ENCODE measurements at places on chromosomes 3 and 15. TPM values are rescaled to one million over a fixed set of nuclear protein-coding genes. Genes with fewer than 3 reads are reported as not detected.
A peak's percentile ranks its signal among the peaks of the same experiment; 100 is the strongest.

- no peak for DNase-seq
Observed at GRCh38 chr3:45631486-45631885, 36.9 kb downstream of the LIMD1 start.

DNA sequence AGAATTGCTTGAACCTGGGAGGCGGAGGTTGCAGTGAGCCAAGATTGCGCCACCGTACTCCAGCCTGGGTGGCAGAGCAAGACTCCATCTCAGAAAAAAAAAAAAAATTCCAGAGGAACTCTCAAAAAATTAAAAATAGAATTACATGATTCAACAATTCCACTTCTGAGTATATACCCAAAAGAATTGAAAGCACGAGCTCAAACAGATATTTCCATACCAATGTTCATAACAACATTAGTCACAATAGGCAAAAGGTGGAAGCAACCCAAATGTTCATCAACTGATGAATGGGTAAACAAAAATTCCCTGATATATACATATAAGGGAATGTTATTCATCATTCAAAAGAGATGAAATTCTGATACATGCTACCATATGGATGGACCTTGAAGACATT lies 16.9 kb upstream of the MORF4L1 start:
- no peak for DNase-seq

GRCh38 chr3:175227126-175227525 lies 368.0 kb downstream of the NAALADL2 start:
- no peak for DNase-seq

DNA sequence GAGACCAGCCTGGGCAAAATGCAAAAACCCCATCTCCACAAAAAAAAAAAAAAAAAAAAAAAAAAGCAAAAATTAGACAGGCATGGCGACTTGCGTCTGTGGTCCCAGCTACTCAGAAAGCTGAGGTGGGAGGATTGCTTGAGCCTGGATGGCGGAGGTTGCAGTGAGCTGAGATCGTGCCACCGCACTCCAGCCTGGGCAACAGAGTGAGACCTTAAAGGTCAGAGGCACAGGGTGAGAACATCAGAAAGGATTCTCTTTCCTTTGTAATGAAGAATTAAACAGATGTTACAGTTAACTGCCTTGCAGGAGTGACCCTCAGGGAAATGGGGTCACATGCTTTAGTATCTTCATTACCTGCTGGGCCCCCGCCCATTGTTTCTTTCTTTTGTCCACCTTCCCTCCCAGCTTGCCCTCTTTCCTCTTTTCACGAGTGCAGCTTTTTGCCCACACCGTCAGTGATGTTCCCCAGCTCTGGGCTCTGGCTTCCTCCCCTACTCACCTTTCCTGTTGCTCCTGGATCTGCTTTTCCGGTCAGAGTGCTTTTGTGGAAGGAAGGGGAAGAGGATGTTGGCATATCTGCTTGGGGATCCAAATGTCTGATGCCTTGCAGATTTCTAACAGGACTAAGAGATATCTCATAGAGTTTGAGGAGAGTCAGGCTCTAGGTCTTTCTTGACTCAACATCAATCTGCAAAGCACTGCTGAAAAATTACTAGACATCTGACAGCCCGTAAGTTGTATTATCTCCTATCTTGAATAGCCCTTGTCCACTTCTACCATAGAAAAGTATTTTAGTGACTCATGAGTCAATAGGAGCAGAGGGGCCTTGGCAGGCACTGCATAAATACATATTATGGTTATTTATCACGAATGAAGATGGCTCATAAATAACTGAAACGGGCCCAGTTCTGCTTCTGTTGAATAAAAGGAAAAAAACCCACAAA lies 35.6 kb upstream of the NDUFB4 start:
- no peak for DNase-seq

GRCh38 chr3:138394156-138394555 lies 40.3 kb upstream of the ESYT3 start:
- DNase-seq = no peak

DNA sequence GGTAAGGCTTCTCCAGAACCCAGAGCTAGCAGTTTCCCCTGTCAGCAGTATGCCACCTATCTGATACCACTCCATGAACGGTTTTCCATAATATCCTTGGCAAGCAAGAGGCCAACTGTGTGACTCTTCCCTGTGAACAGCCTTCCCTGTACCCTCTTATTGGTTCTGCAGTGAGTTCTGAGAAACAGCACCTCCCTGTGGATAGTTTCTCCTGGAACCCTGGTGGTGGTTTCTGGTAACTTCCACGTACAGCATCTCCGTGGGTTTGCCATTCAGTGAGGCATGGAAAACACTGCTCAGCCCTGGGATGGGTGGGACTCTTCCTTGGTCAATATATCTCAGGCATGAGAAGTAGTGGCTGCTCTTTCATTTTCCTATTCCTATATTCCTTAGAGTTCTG lies 19.4 kb upstream of the SERPINI2 start:
- no peak for DNase-seq

GRCh38 chr3:106678657-106679390 lies 698.4 kb upstream of the CCDC54 start:
- no peak for DNase-seq

DNA sequence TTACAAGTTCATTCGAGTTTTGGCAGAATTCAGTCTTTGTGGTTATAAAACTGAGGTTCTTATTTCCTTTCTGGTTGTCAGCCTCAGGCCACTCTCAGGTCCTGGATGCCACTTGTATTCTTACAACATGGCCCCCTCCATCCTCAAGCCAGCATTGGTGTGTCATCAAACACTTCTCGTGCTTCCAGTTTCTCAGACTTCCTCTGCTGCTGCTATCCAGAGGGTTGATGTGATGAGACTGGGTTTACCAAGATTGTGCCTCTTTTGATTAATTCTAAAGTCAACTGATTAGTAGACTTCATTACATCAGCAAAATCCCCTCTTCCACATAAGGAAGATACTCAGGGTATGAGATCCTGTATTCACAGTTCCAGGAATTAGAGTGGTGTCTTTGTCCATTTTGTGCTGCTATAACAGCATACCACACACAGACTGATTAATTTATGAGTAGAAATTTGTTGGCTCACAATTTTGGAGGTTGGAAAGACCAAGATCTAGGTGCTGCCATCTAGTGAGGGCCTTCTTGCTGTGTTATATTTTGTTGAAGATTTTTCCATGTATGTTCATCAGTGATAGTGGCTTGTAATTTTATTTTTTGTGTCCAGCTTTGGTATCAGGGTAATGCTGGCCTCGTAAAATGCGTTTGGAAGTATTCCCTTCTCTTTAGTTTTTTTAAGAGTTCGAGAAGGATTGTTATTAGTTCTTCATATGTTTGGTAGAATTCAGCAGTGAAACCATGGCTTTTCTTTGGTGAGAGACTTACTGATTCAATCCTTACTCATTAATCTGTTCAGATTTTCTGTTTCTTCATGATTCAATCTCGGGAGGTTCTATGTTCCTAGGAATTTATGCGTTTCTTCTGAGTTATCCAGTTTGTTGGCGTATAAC lies 11.1 kb downstream of the LRCH3 start:
- no peak for DNase-seq

GRCh38 chr15:26182441-26182840 lies 319.3 kb upstream of the ATP10A start:
- DNase-seq = no peak

DNA sequence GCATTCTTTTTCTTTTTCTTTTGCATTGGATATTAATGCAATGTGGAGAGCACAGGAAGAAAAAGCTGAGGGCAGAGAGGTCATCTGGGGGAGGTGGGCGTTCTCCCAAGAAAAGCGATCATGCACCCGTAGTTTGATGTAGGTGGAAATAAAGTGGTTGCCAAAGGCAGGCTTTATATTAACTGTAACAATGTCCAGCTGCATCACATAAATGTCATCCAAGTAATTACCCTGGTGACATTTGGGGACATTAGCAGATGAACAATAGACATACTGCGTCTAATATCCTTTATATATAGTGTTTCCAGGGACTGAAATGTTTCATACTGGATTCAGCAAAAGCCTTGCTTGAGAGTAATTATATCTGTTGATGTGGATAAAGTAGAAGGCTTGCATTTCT lies 135.5 kb downstream of the CNTN6 start:
- no peak for DNase-seq

DNA sequence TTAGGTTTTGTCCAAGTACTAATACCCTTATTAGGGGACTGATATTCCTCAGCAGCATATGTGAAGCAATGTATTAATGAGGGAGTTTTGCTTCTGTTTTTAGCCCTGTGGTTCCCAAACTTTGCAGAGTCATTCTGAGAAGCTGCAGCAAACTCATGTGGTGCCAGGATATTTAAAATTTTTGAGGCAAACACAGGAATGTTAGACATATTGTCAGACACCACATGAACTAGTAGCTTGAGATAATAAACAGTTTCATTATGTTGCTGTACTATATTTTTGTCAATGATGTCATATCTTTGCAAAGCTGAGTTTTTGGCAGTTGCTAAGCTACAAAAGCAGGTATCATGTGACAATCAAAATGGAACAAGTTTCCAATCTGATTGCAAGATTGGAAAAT lies 36.6 kb downstream of the ATP6V1A start:
- no peak for DNase-seq

GRCh38 chr3:176755977-176756376 lies 441.3 kb downstream of the TBL1XR1 start:
- DNase-seq = no peak

DNA sequence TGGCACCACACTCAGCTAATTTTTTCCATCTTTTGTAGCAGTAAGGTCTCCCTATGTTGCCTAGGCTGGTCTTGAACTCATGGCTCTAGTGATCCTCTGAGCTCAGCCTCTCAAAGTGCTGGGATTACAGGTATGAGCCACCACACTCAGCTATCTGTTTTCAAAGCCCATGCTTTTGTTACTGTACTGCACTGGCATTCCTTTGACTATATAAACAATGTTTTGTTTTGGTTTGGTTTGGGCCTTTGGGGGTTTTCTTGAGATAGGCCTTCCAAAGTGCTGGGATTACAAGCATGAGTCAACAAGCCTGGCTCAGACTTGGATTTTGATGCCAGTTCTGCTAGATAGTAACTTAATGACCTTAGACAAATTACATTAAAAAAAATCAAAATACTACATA lies 89.7 kb upstream of the GK5 start:
- no peak for DNase-seq

DNA sequence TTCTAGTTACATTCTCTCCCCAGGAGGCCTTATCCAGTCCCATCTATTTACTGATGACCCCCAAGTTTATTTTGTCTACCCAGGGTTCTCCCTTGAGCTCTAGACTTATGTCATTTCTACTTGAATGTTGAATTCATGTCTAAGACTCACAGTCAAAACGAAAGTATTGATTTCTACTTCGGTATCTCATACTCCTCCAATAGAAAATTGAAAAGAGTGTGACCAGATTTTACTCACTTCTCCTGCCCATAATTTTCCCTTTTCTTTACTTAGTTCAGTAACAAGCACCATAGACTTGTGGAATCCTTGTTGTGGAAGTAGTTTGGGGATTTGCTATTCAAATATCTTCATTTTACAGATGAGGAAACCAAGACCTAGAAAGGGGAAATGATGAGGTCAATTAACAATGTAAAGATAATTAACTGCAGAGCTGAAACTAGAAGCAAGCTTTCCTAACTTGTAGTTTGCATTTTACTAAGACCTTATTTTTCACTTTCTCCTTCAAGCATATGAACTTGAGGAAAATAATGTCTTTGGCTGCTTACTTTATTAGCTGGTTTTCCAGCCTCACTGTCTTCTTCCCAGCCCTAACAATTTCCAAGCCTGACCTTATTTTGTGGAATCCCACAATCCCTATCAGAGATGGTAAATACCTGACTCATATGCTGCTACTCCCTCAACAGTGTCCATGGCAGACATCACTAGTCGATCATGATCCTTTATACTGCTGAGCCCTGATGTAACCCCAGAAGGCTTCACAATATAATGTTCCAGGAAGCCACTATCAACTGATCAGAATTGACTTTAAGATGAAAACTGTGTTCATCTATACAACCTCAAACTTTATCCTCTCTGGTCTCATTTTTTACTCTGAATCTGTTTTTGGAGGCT lies 123.9 kb upstream of the AGBL1 start:
- no peak for DNase-seq

GRCh38 chr15:64905119-64905831 lies 6.4 kb upstream of the ANKDD1A start:
- peak; percentile 70 for DNase-seq

DNA sequence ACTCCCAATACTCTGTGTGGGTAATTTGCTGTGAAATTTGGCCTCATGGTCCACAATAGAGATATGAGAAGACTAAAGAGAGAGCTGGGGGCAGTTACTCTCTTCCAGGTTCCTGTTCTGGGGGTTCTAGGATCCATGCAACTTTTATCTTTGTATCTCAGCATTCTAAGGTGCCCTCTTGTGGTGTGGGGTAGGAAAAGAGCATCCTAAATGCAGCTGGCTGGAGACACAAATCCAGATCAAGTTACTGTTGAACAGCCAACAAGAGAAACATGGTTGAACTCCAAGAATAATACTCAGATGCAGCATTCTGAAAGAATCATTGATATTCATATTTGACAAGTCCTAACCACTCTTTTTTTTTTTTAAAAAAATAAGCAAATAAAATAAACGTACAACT lies 238.2 kb downstream of the GREM1 start:
- no peak for DNase-seq

Gene CHDH
- 13.5 TPM for polyA plus RNA-seq

Gene SH2D7
- polyA plus RNA-seq = 5.0 TPM

Gene KLHL6
- 1.4 TPM for polyA plus RNA-seq

Gene SMCO1
- 0.91 TPM for polyA plus RNA-seq

Gene NPAP1
- 5.3 TPM for polyA plus RNA-seq

Gene INKA1
- polyA plus RNA-seq = 4.0 TPM

Gene ARID3B
- polyA plus RNA-seq = 50.3 TPM

Gene DUOX1
- polyA plus RNA-seq = 2.8 TPM

Gene PLSCR2
- polyA plus RNA-seq = 34.8 TPM

Gene IQCH
- polyA plus RNA-seq = 31.9 TPM

Gene VIPR1
- polyA plus RNA-seq = 3.4 TPM

Data from testis (tissue), 5 donors.